ENCODE measurements at places on chromosomes 1 and 21.

DNA sequence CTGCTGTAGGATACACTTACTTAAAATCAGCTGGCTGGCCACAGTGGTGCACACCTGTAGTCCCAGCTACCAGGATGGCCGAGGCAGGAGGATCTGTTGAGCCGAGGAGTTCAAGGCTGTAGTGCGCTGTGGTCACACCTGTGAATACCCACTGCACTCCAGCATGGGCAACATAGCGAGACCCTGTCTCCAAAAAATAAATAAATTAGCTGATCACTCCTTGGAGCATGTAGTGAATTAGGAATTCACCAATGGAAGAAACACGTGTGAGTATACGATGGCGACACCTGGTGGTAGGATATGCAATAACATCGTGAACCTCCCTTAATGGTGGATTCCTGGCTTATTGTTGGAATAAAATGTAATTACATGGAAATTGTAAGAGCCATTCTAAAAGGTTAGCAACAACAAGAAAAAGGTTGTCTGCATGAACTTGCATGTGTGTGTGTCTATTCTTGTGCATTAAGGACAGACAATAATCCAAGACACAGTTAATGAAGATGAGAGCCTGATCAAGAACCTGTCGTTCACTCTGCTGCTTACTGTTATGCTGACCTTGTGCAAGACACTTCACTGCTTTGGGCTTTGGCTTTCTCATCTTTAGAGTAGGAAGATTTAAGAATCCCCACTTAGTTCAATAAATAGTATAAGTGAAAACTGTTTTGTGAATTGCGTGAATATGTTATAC, 38.6 kb upstream of the COX20 start:
- peak; percentile 45 for DNase-seq

- DNase-seq = no peak
Observed at GRCh38 chr1:1161078-1161682, 12.5 kb upstream of the TTLL10 start.

DNA sequence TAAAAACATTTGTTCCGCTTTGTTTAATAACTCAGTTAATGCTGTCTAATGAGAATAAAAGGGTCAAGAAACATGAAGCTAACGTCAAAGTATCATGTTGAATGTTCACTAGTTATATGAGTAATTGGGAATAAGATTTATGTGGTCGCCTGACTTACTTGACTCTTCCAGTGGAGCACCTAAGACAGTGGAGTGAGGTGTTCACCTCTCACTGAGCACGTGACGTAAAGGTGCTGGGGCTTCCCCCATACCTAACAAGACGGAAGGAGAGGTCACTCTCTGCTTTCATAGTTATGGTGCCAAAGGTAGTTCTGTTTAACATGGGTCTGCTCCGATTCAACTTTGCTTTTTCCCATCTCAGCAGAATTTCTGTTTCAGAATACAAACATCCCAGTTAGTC, 686 bp downstream of the KMO start:
- DNase-seq = no peak

DNA sequence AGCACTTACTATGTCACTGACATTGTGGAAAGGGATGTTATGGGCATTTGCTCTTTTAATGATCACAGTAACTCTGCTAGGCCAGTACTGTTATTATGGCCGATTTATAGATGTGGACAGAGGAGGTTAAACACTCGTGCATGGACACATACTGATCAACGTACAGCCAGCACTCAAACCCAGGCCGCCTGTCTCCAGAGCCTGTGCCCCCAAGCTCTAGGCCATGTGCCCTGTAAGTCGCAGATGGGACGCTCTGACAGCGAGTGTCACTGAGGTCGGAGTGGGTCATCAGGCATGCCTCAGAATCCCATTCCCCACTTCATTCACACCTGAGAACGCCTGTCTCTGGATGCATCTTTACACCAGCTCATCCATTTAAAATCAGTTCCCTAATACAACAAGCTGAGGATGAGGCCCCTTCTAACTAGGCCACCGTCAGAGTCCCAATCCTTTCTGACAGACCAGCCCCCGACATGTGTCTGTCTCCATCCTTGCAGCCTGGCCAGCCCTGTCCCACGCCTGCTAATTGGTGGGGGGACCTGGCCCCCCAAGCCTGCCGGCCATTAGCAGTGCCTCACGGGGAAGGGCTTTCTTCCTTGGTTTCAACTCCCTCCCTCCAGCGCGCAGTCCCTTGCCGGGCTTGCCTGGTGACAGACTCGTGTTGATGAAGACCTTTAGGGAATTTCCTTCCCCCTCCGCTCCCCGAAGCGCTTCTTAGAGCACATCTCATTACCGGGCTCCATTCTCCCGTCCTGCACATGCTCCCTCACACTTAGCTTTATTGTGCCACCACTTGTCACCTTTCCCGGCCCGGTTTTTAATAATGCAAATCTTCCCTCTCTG, 436.8 kb downstream of the KIF26B start:
- DNase-seq = no peak

- DNase-seq = no peak
Observed at GRCh38 chr1:227560393-227561173, 2.8 kb upstream of the ZNF678 start.

GRCh38 chr1:64228167-64228957, 24.9 kb downstream of the UBE2U start:
- DNase-seq = no peak

DNA sequence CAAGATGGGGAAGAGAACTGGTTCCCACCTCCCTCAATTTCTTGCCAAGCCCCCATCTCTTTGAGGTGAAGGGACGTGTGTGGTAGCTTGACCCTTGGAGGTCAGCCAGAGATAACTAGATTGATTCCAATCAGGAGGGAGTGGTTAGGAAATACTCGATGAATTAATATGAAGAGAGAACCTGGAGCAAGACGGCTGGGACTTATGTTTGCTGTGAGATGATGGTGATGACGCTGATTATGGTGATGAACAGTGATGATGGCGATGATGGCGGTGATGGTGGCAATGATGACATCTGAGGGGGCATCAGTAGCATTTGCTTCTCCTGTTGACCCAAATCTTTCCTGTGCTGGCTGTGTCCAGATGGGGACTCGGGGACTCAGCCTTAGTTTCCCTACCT, 724 bp downstream of the PADI1 start:
- DNase-seq = no peak

DNA sequence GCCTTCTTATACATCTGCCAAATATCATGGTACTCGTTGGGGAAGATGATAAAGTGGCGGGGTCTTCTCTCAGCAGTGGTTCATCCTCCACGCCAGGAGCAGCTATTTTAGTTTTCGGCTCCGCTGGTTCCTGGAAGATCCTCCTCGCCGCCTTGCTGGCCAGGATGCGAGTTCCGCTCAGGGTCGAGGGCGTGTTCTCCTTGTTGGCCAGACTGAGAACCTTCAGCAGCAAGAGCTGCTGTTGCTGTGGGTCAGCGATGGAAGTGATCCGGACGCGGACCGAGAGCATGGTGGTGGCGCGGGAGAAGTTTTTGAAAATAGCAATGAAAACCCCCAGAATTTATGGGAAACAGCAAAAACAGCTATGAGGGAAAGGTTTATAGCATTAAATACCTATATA, 11.4 kb upstream of the CFAP126 start:
- DNase-seq = peak; percentile 84

DNA sequence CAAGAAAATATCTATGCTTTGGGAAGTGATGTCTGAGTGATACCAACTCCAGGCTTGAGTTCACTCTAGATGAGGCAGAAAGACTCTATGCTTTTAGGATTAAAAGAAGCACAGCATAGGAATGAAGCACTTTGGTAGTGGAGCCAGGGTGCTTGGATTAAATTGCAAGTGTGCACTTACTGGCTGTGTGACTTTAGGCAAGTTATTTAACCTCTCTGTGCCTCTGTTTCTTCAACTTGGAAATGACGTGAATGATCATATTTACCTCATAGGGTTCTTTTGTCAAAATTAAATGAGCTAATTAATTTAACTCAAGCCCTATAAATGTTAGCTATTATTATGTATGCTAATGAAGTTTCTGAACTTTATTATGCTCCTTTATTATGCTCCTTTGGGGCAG, 446.1 kb downstream of the TTLL7 start:
- no peak for DNase-seq
